ENCODE measurements at places on chromosomes 3 and 15. TPM values are rescaled to one million over a fixed set of nuclear protein-coding genes. Genes with fewer than 3 reads are reported as not detected.

GRCh38 chr3:10601151-10601856 lies 95.9 kb upstream of the ATP2B2 start:
- no peak for DNase-seq

DNA sequence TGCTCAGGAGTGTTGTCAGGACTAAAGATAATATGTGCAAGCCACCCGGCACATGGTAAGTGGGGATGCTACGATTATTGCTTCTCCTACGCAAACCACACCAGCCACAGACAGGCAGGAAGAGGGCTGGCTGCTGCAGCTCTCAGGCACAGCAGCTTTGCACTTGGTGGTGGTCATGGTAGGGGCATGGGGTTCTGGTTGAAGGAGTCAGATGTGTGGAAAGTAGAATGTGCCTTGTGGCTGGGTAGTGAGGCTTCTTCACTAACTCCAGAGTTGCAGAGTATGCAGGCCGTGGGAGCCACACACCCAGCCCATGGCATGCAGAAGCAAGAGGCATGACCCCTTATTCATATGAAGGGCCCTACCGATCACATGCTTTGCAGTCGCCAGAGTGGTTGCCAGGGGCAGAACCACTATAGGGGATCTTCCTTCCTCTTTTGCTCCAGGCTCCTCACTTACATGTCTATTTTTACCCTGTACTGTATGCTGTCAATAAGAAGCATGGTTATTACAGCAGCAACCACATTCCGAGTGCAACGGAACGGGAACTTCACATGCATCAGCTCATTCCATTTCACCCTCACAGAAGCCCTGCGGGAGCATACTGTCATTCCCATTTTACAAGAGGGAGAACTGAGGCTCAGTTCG lies 59.2 kb upstream of the HERC1 start:
- peak; percentile 91 for DNase-seq

- no peak for DNase-seq
Measured at GRCh38 chr15:83914906-83915305, 261.0 kb downstream of the ADAMTSL3 start.

DNA sequence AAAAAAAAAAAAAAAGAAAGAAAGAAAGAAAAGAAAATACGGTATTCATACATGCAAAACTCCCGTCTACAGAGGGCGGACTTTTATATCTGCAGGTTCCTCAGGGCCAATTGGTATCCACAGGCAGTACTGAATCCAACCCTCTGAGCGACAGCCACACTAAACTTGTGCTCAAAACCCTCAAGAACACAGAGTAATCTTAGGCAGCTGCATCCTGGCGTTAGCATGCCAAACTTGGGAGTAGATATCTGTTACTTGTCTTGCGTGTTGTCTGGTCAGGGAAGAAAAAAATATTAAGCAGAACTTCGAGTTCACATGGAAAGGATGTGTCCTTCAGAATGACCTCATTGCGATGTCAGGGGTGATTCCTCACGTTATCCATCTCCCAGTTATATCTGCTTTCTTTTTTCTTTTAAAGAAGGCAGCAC lies 12.8 kb downstream of the SNAP23 start:
- no peak for DNase-seq

GRCh38 chr3:63911509-63911872 lies 692 bp downstream of the SCAANT1 start:
- DNase-seq: no peak

- no peak for DNase-seq
Measured at GRCh38 chr3:49607796-49608195, 53.5 kb downstream of the BSN start.

GRCh38 chr3:168085491-168086119 lies 10.1 kb downstream of the GOLIM4 start:
- DNase-seq: no peak

PLA2G4F gene
- not detected for total RNA-seq

GOLGA6D gene
- total RNA-seq: 0.12 TPM

MESP2 gene
- total RNA-seq: not detected

PLSCR2 gene
- not detected for total RNA-seq

PLSCR4 gene
- total RNA-seq: not detected
